HFFc6 (cell line): ENCODE measurements at places on chromosomes 5 and 9.

- no peak for DNase-seq
Observed at GRCh38 chr9:37639841-37640240, 10.9 kb upstream of the FRMPD1 start.

- DNase-seq, result no peak
Observed at GRCh38 chr5:54915466-54916027, 69.8 kb downstream of the ESM1 start.

- DNase-seq, result peak; percentile 33
Observed at GRCh38 chr5:132070460-132071337, 2.9 kb upstream of the CSF2 start.

GRCh38 chr9:89555451-89556375, 49.1 kb upstream of the GADD45G start:
- no peak for DNase-seq

DNA sequence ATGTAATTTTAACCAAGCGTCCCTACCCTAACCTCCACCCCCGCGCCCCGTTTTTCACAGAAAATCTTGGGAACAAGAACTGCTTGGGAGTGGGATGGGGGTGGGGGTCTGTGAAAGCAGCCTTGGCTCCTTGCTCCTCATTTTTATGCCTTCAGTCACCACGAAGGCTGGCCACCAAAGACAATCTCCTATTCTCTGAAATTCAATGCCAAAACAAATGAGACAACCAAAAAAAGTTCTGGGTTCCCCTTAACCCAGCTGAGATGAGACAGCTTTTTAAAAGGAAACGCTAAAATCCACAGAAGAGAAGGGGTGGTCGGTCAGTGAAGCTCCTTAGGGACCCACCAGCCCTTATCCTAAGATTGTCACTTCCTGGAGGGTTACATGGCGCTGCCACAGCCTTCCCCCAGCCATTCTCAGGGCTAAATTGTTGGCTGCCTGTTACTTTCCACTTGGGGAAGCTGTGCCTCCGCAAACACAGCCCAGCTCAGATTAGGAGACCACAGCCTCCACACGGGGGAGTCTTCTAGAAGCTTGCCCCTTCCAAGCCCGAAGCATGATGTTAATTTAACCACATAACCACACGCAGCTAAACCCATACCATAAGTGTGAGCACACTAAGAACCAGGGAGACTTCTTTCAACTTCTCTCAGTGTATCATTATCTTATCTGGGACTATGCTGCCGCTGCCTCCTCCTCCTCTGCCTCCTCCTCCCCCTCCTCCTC, 136.3 kb downstream of the FOXD1 start:
- peak; percentile 80 for DNase-seq

DNA sequence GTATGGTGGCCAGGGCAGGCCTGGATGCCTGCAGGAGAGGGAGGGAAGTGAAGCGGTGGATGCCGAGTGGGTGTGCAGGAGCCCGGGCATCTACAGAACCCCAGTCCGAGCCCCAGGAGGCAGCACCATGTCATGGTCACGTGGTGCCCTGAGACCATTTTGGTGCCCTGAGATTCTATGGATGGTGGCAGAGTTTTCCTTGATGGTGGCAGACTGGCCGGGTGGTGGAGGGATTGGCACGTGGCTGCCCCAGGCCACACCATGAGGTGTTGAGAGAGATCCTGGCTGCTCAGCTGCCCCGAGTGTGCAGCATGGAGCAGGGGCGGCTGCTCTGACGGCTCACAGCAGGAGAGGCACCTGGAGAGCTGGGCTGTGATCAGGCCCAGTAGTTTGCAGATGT, 52.3 kb downstream of the SYK start:
- DNase-seq, result no peak

DNA sequence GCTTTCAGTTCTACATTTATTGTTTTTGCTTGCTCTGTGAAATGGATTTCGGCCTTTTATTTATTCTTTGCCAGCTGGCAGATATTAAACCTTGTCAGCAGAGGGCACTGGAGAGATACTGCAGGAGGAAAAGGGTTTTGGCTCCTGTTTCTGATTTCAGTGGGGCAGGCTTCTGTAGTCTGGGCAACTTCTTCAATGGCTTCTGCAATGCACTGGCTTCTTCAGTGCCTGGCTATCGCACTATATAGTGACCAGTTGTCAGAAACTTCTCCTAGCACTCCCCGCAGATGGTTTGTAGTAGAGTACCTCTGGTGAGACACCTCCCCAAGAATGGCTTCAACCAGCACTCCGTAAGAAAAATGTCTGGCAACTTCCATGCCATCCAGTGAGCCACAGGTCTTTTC, 3.2 kb upstream of the NFX1 start:
- DNase-seq, result peak; percentile 74

DNA sequence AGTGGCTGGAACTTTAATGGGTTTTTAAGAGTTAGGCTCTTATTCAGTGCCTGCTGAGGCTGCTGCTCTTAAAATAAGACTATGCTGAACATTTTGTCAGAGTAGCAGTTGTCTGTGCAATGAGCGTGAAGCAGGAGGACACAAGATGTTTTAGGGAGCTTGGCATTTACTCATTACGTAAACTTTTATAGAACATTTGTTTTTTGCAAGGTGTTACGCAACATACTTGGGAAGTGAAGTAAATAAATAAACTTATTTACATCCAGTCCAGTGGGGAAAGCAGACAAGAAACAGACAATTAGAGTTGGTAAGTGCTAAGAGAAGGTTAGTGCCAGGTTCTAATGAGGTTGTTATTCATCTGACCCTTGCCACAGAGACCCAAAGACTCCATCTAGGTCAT, 226.0 kb downstream of the HINT1 start:
- no peak for DNase-seq

- DNase-seq, result no peak
Observed at GRCh38 chr5:59340637-59341036, 552.9 kb downstream of the PDE4D start.

DNA sequence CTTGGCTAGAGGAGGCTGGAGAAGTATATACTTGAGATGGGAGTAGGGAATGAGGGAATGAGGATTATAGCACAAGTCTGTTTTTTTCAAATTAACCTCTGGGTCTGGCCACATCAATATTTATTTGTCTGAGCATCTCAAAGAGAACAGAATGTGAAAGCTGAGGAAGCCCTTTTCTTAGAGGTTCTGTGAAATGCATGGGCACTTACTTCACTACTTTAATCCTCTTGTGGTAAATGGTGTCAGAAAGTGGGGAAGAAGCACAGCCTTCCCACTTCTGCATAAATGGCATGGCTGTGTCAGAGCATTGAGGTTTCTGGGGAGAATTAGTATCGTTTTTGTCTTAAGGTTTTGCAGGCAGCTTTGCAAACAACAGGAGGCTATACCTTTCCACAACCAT, 48.6 kb downstream of the SPATA31D1 start:
- no peak for DNase-seq

GRCh38 chr5:151520294-151520693, 70.8 kb downstream of the FAT2 start:
- DNase-seq, result no peak
